Sigmoid colon (tissue), 7 donors: ENCODE measurements at places on chromosomes 16 and 17. TPM values are rescaled to one million over a fixed set of nuclear protein-coding genes. Genes with fewer than 3 reads are reported as not detected.

- H3K27me3 ChIP-seq, result no peaks in the 10 kb centered on the region
- no peak overlapping the region for H3K27ac ChIP-seq
- no peak overlapping the region for H3K4me3 ChIP-seq
- DNase-seq, result no peak
Observed at GRCh38 chr16:87822108-87822970, 47.0 kb downstream of the SLC7A5 start.

DNA sequence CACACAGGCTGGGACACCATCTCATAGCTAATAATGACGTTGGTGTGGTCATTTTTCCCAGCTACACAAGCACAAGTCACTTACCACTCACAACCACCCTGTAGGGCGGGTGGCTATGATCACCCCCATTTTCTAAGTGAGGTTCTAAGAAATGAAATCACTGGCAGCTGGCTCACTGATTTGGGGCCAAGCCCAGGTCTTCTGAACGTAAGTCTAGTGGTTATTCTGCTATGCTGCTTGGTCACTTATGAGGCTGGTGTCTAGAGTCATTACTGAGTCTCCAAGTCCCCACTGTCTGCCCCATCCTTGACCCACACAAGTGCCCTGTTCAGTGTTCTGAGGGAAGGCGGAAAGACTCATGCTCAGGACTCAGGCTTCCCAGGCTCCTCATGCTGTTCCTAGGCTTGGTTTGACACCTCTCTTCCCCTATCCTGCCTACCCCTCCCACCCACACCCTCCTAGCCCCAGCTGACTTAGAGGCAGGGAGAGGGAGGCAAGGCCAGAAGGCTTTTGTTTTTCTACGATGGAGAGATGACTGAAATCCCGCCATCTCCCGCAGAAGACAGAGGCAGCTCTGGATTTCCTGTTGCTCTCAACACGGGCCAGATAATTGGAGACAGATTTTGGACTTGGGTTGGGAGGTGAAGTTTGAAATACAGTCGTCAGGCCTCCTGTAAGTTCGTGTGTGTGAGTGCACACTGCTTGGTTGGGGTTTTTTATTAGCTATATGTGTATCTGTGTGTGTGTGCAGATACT is 32.2 kb downstream of the FZD2 start:
- DNase-seq, result no peak
- no peaks in the 10 kb centered on the region for H3K36me3 ChIP-seq
- H3K27ac ChIP-seq, result no peak overlapping the region
- H3K4me3 ChIP-seq, result no peak overlapping the region

DNA sequence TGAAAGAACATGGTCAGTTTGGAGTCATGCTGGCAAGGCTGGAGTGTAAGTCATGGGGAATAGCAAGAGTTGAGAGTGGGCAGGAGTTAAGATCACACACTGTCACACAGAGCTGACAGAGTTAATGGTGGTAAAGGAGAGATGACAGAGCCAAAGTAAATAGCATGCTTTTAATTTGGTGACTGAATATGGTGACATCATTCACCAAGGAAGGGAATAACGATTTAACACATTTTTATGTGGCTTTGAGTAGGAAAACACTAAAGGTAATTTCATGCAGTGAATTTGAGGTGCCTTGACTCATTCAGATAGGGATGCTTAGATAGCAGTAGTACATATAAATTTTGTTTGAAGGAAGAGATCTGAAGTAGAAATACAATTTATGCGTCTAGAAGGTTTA is 42.1 kb downstream of the SYNRG start:
- peaks cover 14% of the 10 kb centered on the region for H3K36me3 ChIP-seq
- no peaks in the 10 kb centered on the region for H3K27me3 ChIP-seq
- H3K4me1 ChIP-seq, result no peaks in the 10 kb centered on the region
- no peak overlapping the region for H3K27ac ChIP-seq

DNA sequence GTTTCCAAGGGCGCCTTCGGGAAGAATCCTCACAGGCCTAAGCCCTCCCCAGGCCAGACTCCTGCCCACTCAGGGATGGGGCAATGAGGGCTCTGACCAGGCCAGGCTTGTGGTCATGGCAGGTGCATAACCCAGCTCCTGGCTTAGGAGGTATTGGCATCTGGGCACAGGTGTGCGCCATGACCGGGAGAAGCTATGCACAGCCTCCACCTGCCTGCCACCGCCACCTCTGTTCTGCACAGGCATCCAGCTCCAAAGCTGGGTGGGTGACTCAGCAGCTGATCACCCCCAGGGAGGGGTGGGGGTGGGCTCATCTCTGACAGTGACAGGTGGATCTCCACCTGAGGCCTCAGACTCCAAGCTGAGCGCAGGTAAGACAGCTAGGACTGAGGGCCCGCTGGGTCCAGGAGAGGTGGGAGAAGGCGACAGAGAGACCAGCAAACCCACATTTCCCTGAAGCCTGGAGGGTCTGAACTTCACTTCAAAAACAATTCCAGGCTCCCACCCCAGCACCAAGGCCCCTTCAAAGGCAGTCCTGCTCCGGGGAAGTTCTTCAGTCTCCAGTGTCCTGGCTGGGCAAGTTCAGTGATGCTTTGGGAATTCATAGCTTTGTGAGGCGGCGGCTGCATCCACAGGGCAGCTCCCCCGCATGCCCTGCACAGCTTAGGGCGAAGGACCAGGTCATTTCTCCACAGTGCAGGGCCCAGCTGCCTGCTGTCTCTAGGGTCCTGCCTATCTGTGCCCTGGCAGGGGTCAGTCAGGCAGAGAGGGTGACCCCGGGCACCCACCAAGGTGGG is 121.6 kb upstream of the SMURF2 start:
- no peak overlapping the region for H3K27ac ChIP-seq
- peaks cover 25% of the 10 kb centered on the region for H3K36me3 ChIP-seq
- peaks cover 91% of the 10 kb centered on the region for H3K27me3 ChIP-seq
- no peak for DNase-seq
- H3K4me1 ChIP-seq, result peaks cover 35% of the 10 kb centered on the region

DNA sequence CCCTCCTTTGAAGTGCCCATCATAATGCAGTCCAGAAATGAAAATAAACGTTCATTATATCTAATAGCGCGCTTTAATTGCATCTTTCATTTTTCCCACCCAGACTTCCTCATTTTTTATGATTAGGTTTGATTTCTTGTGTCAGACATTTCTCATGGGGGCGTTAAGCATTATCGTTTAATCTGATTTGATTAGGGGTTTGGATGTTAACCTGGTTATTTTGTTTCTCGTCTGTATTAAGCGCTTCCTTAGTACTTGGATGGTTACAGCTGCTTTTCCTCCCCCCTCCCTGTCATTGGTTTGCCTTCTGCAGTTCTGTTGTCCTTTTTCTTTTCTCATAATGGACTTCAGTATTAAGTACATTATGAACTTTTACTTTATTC is 540 bp downstream of the MFSD11 start:
- peak overlapping the region; percentile 60 for H3K4me3 ChIP-seq
- no peaks in the 10 kb centered on the region for H3K4me1 ChIP-seq
- DNase-seq, result peak; percentile 33
- peaks cover 1% of the 10 kb centered on the region for H3K36me3 ChIP-seq
- no peaks in the 10 kb centered on the region for H3K27me3 ChIP-seq

DNA sequence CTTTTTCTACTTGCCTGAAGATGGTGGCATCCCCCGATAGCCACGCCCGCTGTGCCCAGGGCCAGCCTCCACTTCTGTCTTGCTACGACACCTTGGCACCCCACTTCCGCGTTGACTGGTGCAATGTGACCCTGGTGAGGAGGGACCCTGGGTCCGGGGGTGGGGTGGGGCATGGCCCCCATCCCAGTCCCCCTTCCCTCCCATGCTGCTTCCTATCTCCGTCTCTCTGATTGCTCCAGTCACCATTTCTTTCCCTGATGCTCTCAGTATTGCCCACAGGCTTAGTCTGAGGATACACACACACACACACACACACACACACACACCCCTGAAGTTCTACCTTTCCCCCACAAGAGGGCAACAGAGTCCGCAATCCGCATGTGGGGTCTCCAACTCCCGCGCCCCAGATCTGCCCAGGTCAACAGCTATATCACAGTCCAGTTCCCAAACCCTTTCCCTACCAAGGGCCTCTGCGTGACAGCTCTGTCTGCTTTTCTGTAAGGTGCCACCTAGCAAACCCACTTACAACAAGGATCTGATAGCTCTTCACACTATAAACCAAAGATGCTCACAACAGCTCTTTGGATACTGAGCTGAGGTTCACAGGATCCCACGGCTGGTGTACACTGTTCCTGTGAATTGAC is 3.4 kb downstream of the SGCA start:
- peak overlapping the region; percentile 43 for H3K27ac ChIP-seq
- H3K27me3 ChIP-seq, result no peaks in the 10 kb centered on the region
- no peaks in the 10 kb centered on the region for H3K36me3 ChIP-seq
- H3K4me3 ChIP-seq, result no peak overlapping the region
- DNase-seq, result no peak

GRCh38 chr16:18827890-18828289 is 26.5 kb upstream of the ARL6IP1 start:
- H3K4me1 ChIP-seq, result no peaks in the 10 kb centered on the region
- no peak overlapping the region for H3K27ac ChIP-seq
- no peak overlapping the region for H3K4me3 ChIP-seq
- H3K27me3 ChIP-seq, result no peaks in the 10 kb centered on the region

DNA sequence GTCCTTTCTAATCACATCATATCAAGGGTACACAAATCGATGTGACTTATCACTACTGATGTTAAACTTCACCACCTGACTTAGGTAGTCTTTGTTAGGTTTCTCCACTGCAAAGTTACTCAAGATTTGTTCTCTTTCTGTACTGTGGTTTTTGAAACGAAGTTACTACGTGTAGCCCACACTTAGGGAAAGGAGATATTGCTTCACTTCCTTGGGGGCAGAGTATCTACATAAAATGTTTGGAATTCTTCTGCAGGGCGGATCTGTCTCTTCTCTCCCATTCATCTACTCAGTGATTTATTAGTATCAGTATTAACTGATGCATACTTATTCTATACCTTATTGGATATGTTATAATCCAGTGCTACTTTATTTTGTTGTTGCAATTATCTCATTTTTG is 403.6 kb upstream of the MON1B start:
- no peaks in the 10 kb centered on the region for H3K4me1 ChIP-seq
- H3K27ac ChIP-seq, result no peak overlapping the region
- H3K4me3 ChIP-seq, result no peak overlapping the region
- no peak for DNase-seq

DNA sequence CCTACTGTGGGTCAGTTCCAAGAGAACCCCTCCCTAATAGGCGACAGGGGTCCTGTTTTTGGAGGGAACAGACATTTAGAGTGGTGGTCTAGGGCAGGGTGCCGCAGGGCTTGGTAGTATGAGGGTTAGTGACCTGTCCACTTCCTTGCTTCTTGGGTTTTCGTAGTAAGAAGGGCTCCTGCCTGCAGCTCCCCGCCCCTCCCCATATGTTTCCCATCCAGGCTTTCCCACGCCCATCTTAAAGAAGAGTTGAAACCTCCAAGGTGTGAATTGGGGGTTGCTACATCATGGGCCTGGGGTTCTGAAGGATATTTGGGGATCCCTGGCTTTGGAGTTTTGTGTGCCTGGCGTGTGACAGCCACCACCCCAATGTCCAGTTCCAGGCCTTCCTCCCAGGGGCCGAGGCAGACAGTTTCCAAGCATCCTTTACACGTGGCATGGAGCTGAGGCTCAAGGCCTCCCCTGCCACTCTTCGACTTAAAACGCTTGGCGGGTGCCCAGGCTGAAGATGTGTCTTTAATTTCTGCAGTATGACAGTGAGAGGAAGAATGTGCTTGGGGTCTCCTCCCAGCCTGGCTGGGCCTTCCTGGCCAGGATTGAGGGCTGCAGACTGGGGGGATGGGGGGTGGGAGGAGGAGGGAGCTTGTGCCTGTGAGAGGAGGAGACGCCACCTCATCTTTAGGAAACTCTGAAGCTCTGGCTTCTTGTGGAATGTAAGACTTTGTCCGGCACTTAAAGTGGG is 2.3 kb upstream of the COL1A1 start:
- H3K27me3 ChIP-seq, result no peaks in the 10 kb centered on the region
- peak; percentile 62 for DNase-seq
- H3K36me3 ChIP-seq, result no peaks in the 10 kb centered on the region

GRCh38 chr16:30096105-30096861 is at the start of gene YPEL3:
TSS of gene YPEL3 (minus strand) at chr16:30096213. CDS start at chr16:30095482, 731 bp downstream.
- H3K4me1 ChIP-seq, result peaks cover 45% of the 10 kb centered on the region
- no peaks in the 10 kb centered on the region for H3K36me3 ChIP-seq
- H3K4me3 ChIP-seq, result peak within 1 kb of the TSS; percentile 88
- no peaks in the 10 kb centered on the region for H3K27me3 ChIP-seq
- H3K27ac ChIP-seq, result peak within 1 kb of the TSS; percentile 96

DNA sequence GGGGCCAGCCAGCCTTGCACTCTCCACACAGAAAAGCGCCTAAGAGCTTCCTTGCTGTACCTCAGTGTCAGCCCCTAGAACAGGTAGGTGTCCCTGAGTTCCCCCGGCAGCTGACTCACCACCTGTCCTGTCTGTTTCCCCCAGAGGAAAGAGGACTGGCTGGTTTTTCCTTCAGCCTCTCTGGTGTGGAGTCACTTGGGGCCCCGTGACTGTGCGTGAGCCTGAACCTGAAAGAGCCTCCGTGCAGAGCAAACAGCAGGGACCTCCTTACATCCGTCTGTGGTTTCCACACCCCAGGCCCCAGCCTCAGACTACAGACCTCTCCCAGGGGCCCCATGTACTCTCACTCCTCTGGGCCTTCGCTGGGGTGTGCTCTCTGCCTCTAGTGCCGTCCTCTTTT is 87.8 kb downstream of the GNAO1 start:
- peaks cover 7% of the 10 kb centered on the region for H3K36me3 ChIP-seq
- no peaks in the 10 kb centered on the region for H3K27me3 ChIP-seq
- DNase-seq, result no peak
- H3K4me3 ChIP-seq, result no peak overlapping the region
- H3K4me1 ChIP-seq, result peaks cover 37% of the 10 kb centered on the region

DNA sequence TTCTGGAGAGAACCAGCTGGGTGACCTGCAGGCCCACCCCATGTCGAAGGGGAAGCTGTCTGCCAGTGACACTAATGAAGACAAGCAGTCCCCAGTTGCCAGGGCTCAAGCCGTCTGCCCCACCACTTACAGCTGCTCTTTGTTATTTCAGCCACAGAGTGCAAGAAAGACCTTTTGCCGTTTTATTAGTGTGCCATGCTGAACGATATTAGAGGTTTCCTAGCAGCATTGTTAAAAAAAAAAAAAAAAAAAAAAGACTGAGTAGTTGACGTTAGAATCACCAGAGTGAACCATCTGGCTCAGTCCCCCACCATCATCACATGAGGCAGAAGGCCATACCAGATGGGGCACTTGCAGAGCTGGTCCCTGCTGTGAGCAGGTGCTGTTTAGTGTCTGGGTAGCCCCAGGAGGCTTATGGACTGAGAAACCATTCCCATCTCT is 26.5 kb upstream of the SLC39A11 start:
- no peaks in the 10 kb centered on the region for H3K27me3 ChIP-seq
- DNase-seq, result no peak
- H3K4me3 ChIP-seq, result no peak overlapping the region
- no peaks in the 10 kb centered on the region for H3K36me3 ChIP-seq
- H3K4me1 ChIP-seq, result no peaks in the 10 kb centered on the region
- no peak overlapping the region for H3K27ac ChIP-seq

- no peaks in the 10 kb centered on the region for H3K36me3 ChIP-seq
- no peak overlapping the region for H3K4me3 ChIP-seq
- H3K4me1 ChIP-seq, result peaks cover 19% of the 10 kb centered on the region
- no peak overlapping the region for H3K27ac ChIP-seq
- DNase-seq, result peak; percentile 81
Observed at GRCh38 chr17:10021272-10021984, 116.4 kb upstream of the RCVRN start.

SLC5A10 gene
- not detected for total RNA-seq

KRT39 gene
- total RNA-seq, result not detected

WSCD1 gene
- total RNA-seq, result 7.5 TPM

SLC6A2 gene
- not detected for total RNA-seq

ABCA6 gene
- total RNA-seq, result 59.2 TPM

CD300E gene
- total RNA-seq, result 0.71 TPM
